T1000 (cell line): ENCODE measurements at places on chromosomes 3 and 15.

- DNase-seq = no peak
Measured at GRCh38 chr15:59557581-59557980, 54.0 kb upstream of the GCNT3 start.

- no peak for DNase-seq
Measured at GRCh38 chr3:183922421-183922820, 37.7 kb upstream of the PARL start.

GRCh38 chr15:89654847-89655805 lies at the start of gene KIF7:
Gene KIF7, minus strand, starts transcription at chr15:89655467. Its CDS starts 2,537 bp downstream, at chr15:89652930.
- DNase-seq = peak; percentile 38

DNA sequence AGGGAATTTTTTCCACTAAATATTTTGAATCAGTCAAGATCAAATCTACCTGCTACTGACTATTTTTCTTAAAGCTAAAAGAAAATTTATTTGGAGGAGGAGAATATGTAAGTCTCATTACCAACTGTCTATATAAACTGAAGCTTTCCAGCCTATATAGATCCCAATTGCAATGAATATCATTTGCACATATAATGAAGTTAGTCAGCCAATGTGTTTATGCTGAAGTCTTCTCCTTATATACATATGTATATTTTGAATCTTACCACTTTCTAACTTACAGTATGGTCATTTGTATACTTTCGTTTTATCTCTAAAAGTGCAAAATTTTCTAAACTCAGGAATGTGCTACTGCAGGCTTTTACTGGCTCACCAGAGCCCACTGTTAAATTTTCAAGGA lies 136.5 kb downstream of the SYNPR start:
- DNase-seq = no peak

DNA sequence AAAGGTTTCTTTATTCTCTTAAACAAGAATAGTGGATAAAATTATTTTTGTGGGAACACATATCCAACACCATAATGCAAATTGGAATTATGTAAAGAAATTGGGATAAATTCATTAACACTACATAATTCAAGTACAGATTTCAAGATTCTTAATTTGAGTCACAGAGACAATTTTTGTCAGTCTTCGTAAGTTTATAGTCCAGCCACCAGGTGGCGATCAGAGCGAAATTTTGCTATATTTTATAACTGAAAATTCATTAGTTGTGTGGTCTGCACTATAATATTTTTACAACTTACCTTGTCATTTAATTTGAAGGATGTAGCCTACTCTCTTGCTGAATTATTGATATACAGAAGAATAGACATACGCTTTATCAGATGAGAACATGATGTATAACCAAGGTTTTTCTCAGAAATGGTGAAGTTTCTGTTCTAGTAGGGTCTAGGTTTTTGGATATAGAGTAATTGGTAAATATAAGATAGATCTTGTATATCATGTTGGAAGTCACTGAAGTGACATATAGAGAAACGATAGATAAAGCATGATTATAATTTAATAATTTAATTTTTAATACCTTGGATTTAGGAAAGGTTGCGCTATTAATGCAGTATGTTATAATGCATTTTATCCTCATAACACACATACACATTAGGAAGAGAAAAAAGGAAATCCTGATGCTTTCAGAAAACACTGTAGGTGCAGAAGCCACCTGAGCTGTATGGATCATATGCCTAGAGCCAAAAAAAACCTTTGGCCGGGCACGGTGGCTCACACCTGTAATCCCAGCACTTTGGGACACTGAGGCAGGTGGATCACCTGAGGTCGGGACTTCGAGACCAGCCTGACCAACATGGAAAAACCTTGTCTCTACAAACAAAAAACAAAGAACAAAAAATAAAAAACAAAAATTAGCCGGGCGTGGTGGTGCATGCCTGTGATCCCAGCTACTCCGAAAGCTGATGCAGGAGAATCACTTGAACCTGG lies 31.7 kb downstream of the PLSCR4 start:
- DNase-seq = no peak

GRCh38 chr15:32909431-32909830 lies 191.6 kb downstream of the GREM1 start:
- DNase-seq = no peak

DNA sequence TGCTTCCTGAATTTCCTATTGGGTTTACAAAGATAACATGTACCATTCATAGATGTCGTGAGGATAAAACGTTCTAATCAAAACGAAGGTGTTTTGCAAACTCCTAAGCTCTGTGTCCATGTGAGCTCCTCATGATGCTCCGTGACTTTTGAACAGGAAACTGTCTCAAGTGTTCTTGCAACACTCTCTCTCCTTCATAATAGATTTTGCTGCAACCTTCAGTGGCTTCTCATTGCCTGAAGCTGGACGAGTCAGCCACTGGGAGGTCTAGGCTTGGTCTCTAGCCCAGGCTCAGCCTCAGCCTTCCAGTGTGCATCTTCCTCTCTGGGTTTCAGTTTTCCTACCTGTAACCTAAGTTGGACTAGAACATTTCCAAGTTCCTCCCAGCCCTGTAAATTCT lies 18.7 kb upstream of the BCL2A1 start:
- no peak for DNase-seq

- DNase-seq = no peak
Measured at GRCh38 chr3:71090207-71090606, 493.3 kb downstream of the FOXP1 start.

DNA sequence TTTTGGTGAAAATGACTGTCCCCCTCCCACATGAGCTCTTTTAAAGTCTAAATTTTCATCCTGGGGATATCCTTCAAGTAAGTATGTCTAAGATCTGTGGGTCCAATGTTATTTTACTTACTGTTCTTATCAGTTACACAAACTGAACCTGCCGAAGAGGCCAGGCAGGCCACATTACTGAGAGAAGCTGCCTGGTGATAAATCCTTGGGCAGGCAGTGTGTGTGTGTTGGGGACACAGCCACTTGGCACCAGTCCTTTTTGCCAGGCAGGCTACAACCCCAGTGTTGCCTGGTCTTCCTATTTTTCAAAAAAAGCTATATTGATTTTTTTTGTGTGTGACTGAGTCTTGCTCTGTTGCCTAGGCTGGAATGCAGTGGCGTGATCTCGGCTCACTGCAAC lies 50.6 kb upstream of the RASA2 start:
- DNase-seq = no peak

GRCh38 chr15:39465843-39466749 lies 114.8 kb upstream of the THBS1 start:
- DNase-seq = no peak

DNA sequence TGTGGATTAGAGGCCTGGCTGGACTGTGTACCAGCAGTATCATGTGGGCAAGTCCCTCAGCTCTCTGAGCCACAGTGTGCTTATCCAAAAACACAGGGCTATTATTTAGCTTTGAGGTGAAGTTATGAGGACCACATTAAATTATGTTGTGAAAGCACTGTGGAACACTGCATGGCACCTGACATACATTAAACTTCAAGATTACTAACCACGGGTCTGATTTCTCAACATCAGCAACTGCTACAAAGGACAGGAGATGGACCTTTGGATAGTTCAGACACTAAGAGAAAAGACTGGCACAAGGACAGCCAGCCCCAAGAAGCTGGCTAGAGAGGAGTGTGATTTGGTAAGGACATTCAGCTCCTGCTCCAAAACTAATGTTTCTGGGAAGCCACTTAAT lies 21.3 kb downstream of the CLK3 start:
- DNase-seq = no peak

GRCh38 chr15:68844856-68845550 lies 24.3 kb upstream of the ANP32A start:
- DNase-seq = no peak

DNA sequence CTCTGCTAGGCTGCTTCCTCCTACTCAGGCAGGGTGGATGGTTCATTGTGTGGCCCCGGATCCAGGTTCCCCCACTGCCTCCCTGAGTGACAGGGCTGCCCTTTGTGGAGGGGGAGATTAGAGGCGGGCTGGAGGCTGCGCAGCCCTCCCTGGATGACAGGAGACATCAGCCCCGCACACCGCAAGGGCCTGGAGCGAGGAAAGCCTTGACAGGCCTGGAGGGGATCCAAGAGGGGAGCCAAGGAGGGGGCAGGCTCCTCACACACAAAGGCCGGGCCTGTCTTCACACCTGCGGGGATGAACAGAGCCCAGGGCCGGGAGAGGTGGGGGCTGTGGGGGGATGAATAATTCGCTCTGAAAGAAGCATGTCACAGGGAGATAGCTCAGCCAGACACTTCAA lies 72.9 kb downstream of the RPN1 start:
- DNase-seq = no peak

DNA sequence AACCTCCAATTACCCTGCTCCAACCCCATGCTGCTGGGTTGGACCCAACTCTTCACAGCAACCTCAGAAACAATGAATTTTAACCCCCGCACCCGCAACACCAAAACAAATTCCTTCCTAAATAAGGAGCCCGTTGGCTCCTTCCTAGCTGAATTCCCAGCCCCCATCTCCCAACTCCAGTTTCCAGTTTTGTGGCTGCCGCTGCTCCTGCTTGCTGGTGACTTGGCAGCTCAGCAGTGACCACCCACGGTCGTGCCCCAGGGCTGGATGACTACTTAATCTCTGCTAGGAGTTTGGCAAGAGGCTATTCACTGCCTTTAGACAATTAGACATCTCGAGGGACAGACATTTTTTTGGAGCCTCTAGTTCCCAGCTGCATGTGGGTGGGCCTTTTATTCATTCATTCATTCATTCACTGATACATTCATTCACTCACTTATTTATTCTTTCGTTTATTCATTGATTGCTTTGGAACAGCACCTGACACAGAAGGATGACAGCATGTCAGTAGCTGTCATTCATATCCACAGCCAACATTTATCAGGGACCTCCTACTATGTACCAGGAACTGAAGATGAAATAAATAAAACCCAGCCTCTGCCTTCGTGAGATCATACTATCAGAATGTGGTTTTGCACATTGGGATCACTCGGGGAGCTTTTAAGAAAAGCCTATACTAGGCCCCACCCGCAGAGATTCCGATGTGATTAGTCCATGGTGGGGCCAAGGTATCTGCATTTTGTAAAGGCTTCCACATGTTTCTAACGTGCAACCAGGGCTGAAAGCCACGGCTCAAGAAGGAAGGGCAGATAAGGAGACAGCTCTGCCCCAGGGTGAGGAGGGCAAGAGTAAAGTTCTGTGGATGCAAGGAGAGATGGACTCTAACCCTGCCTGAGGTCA lies 256.5 kb downstream of the SHQ1 start:
- DNase-seq = peak; percentile 94

DNA sequence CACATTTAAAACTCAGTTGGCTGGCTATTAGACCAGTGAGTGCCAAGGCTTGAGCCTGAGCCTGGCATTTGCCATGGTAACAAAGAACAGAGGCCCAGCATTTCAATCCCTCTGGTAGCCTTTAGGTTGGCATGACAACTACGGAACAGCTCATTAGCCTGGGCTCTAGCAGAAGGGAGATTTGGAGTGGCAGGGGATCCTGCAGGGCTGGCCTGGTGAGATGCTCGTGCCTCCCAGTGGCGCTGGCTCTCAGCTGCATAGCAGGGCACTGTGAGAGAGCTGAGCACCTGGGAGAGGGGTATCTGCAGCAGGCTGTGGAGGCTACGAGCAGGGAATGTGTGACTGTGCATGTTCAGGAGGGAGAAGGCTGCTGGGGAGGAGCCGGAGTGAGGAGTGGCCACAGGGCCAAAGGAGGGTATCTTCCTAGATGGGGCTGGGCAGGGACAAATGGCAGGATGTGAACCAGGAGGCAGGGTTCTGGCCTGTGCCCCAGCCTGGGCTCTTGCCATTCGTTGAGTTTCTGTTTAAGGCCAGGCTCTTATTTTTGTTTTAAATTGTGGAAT lies 5.6 kb upstream of the ABTB1 start:
- DNase-seq = no peak

DNA sequence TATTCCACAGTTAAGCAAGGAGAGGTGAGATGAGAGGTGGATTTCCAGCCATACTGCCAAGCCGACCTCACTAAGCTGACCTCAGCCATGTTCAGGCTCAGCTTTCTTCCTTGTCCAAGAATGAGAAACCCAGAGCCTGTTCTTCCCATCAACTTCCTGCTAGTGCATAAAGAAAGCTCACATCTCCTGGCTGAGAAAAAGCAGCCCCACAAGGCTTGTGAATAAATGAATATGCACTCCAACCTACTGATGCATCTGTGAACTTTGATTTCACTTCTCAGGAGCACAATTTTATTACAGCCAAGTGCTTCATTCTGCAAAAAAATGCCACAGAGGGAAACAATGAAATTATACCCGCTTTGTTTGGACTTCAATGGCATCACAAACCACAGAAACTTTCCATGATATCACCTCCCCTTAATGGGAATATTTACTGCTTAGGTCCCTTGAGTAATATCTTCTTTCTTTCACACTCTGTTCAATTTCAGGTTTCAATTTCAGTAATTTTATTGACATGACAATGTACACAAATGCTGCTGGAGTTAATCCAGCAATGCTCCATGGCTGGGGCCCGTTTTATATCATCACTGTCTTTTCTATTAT lies 437.0 kb upstream of the PPP2R3A start:
- no peak for DNase-seq

DNA sequence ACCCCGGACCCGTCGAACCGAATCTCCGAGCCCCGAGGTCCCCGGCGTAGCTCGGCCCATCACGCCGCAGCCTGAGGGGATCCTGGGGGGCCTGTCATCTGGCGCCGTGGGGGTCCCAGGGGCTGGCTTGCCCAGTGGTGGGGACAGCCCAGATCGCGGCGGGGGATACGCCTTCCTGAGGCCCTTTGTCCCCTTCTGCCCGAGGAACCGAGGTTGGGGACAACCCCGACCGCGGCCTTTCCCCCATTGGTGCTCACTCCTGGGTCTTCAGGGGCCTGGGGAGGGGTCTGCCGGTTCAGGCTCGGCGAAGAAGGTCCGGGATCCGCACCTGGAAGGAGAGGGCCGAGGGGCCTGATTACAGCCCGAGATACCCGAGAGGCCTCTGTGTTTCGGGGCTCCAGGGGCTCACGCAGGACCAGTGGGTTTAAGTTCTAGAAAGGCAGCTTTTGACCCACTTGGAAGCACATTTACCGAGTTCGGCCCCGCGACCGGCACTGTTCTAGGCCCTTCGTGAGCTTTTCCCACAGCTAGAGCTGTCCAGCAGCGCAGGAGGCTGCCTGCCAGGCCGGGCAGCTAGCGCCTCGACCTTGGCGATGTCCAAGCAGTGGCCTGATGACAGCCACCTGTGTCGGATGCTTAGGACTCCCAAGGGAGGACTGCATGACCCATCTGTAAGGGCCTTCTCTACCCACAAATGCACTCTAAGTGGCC lies 504 bp downstream of the ABHD2 start:
- no peak for DNase-seq

- DNase-seq = no peak
Measured at GRCh38 chr3:59990915-59991314, 941.1 kb upstream of the CFAP20DC start.

DNA sequence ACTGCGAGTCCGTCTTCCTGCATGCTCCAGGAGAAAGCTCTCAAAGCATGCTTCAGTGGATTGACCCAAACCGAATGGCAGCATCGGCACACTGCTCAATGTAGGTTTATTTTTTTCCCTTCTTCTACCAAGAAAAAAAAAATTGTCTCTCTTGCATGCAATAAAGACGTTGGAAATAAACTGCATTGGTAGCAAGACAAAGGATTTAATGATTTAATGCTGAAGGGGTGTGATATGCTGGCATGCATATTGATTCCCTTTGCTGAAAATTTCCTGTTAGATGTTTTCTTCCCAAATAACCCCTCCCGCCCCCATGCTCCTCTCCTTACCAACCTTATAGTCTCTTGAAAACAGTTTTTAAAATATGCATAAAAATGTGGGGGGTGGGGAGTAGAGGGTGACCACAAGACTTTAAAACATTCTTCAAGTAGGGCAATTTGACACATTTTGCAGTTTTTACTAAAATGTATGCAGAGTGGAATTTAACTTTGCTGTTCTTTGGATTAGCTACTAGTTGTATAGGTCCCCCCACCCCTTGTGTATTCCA lies 799 bp downstream of the RARB start:
- DNase-seq = no peak

- DNase-seq = no peak
Measured at GRCh38 chr3:40196966-40197365, 112.5 kb upstream of the EIF1B start.
